ENCODE measurements at places on chromosomes 3 and 15.

GRCh38 chr3:46454209-46454595 lies 10.5 kb downstream of the LTF start:
- no peak for DNase-seq

DNA sequence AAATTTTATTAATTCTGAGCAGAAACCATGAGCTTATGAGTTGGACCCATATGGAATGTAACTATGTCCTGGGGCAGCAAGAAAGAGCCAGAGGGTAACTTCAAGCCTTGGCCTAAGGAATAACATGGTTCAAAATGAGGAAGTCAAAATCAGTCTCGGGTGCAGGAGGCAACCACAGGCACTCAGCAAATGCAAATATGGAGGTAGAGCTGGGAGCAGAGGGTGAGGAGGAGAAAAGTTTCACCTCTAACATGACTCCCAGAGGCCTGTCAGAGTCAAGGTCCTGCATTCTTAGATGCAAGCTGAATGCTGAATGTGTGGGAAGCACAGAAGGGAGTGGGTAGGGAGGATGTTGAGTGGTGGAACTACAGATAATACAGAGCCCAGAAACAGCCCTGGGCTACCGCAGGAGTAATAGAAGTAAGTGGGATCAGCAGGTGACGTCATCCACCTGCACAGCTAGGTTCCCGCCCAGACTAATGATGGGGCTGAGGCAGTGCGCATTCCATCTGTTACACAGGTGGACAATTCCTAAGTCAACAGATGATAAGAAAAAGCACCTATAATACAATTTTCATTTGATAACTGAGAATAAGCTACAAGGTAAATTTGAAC lies 279.8 kb upstream of the ARRDC4 start:
- no peak for DNase-seq

- no peak for DNase-seq
These were observed 323.8 kb downstream of the GBE1 start for GRCh38 chr3:81437683-81438082.

- no peak for DNase-seq
These were observed 165.0 kb downstream of the ABHD5 start for GRCh38 chr3:43855674-43856299.

GRCh38 chr3:114451051-114451451 lies 157.2 kb downstream of the TIGIT start:
- no peak for DNase-seq

GRCh38 chr3:132549890-132550578 lies 47.0 kb upstream of the ACKR4 start:
- DNase-seq, result no peak

- no peak for DNase-seq
These were observed 151.6 kb downstream of the TMCO5A start for GRCh38 chr15:38085931-38086568.

GRCh38 chr3:136694321-136694720 lies 57.9 kb downstream of the STAG1 start:
- DNase-seq, result no peak

DNA sequence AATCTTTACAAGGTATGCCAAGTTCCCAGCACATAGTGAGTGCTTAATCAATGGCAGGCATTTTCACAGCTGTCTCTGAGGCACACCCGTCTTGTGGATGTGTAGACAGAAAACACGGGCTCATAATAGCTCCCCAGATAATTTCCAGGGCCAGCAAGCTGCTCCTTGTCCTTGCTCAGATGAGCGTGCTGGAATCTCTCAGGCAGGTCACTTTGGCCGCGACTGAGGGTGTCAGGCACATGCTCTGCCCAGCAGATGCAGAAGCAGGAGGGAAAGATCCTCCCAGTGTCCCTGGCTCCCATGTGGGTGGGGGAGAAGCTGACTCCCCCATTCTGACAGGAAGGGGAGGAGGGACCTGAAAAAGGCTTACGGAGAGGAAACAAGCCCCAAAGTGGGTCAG lies 35.6 kb upstream of the SLC6A1 start:
- DNase-seq, result no peak

DNA sequence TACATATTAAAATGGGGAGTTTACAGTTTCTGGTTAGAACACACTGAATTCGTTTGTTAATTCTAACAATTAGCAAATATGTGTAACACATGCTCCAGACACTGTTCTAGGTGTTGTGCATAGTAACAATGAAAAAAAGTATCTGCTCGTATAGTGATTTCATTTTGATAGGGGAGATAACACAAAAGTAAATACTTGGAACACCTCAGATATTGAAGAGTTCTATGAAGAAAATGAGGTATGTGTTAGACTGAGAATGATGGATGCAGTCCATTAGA lies 6.8 kb upstream of the TMF1 start:
- no peak for DNase-seq

DNA sequence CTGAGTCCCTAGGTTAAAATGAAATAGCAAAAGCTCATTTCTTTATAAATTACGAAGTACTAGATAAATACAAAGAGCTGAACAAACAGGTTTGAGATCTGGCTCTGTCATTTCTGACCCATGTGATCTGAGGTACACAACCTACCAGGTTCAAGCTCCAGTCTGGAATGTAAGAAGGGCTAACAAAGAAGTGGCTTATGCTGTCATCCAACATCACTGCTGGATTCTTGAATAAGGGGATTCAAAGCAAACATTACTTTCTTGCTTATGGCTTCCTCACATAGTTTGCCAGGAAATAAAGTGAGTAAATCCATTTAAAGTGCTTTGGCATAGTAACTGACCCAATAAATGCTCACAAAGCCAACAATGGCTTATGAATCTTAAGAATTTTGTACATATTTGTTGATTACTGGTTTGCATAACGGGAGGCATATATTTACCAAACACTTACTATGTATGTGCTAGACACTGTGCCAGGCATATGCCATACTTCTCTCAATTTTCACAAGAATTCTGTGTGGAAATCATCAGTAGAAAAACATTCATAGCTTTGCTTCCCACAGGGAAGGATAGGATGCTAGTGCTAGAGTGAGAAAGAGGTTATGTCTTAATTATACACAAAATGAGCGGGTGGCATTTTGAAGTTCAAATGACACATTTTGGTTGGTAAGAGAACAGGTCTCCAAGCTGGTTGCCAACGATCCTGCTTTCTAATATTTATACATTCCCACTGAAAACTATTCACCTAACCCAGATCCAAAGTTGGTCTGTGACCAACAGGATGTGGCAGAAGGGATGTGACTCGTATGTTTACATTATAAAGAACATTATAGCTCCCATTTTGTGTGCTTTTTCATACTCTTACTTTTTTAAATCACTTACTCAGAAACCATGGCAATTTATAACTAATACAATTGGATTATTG lies 38.7 kb upstream of the CSPG5 start:
- DNase-seq, result no peak

DNA sequence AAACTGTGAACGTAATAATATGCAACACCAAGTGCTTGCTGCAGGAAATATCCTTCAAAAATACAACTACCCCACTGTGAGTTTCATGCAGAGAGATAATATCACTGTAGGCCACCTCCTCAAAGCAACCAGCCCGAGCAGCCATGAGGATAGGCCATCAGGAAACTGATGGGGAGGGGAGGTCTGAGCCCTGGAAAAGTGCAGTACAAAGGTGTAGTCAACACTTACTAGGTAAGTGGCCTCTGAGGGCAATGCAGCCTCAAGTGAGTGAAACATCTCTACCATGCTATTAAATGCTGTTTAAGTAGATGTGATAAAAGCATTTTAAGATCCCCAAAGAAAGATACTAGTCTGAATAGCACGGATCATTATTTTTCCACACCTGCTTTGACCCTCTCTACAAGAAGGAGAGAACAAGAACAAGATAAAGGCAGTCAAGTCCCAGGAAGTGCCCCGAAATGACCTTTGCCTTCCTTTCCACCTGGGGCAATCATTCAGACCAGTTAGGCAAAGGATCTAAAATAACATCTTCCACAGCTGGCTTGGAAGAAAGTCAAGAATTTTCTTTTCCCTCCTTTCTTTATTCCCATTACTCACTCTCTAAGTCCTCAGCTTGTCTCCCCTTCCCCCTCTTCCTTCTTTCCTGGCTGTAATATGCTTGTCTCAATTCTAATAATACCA lies 62.8 kb downstream of the FMN1 start:
- DNase-seq, result no peak

GRCh38 chr3:169041677-169042171 lies 621.8 kb downstream of the MECOM start:
- no peak for DNase-seq

- DNase-seq, result no peak
These were observed 7.0 kb downstream of the ZNF445 start for GRCh38 chr3:44470430-44470829.

GRCh38 chr3:74842141-74842540 lies 227.7 kb upstream of the CNTN3 start:
- DNase-seq, result no peak

- DNase-seq, result no peak
These were observed 67.3 kb upstream of the ST3GAL6 start for GRCh38 chr3:98695796-98696195.

Data from uterus (tissue), 4 donors.